ENCODE measurements at places on chromosomes 5 and 9. TPM values are rescaled to one million over a fixed set of nuclear protein-coding genes. Genes with fewer than 3 reads are reported as not detected.

FREM1 gene
- total RNA-seq: not detected

LEAP2 gene
- total RNA-seq: 0.21 TPM

ADAMTS6 gene
- 17.1 TPM for total RNA-seq

ADCY2 gene
- 1.1 TPM for total RNA-seq

AQP7 gene
- total RNA-seq: not detected

STPG3 gene
- not detected for total RNA-seq

Measured in tracheal epithelial cell (primary cell).